ENCODE measurements at places on chromosomes 16 and 17.

GRCh38 chr16:12202486-12202885 is 226.0 kb downstream of the SNX29 start:
- DNase-seq = no peak

- no peak for DNase-seq
These were observed 564 bp upstream of the TMIGD1 start for GRCh38 chr17:30334421-30334820.

DNA sequence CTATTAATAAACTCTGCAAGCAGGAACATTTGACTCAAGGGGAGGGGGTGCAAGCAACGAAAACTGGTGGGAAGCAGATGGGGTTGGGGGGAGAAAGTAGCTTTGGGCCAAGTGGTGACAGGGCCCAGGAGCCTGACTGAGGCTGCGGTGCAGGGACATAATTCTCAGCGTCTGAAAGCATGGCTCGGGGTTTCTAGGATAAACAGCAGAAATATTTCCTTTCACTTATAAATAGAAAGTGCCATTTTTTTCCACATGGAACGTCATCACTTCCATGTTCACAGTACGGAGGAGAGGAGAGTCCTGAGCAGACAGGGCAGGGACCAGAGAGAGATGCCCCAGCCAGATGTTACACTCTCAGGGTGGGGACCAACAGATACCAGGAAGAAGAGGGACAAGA is 197.1 kb downstream of the ZFHX3 start:
- no peak for DNase-seq

- DNase-seq = no peak
These were observed 320.5 kb upstream of the TNRC6C start for GRCh38 chr17:77637818-77638575.

DNA sequence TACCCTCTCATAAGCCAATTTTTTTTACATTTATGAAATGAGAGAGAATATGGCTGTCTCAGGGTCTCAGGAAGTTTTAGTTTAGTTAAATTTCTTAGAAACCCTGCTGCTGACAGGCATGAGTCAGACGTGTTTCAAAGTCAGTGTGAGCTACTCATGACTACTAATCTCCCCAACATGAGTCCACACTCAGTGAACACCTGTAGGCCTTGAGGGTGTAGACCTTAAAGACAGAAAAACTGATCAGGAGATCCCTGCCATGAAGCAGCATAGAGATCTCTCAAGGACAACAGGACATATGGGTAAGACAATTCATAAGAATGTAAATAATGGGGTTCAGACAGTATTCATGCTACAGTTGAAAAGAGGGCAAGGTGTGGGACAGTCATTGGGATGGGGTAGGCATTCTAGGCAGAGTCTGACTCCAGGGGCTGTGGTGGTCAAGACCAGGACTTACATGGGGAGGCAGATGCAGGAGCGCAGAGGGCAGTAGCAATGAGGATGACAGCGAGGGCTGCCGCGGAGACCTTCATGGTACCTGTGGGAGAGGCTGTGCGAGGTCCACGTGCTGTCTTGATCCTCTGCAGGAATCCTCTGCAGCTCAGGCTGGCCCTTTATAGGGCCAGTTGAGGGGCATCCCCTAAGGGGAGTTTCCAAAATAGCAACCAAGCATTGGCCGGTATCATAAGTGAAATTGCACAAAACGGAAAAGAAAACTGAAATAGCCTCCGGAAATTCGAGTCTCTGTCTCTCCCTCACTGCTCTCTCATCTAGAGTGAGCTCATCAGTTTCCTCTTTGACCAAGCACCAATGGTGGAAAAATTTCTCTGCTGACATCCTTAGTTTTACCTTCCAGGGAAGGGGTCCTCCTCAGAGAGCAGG is at the start of gene CCL5:
CCL5 (minus strand) TSS at position 588 of the 882 bp plus-strand sequence.
- DNase-seq = no peak

GRCh38 chr16:70258946-70259345 is 7.2 kb upstream of the EXOSC6 start:
- DNase-seq = no peak

GRCh38 chr16:88561485-88562359 is 8.5 kb upstream of the ZC3H18 start:
- peak; percentile 44 for DNase-seq

DNA sequence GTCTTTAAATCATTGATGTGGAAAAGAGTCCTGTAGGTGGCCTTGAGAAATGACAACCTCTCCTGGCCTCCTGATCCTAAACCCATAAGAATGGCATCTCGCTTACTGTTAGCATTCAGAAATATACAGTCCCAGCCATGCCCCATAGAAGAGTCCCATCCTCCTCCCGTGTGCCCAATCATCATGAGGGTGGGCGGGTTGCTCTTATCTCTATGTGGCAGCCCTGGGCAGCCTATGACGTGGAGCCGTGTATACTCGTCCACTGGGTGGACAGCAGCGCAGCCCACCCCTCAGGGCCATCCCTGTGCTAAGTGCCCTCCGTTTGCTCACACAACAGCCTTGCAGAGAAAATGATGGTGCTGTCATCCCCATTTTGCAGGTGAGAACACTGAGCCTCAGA is 105.3 kb downstream of the AMFR start:
- no peak for DNase-seq

GRCh38 chr17:8162233-8162996 is at the start of gene VAMP2:
TSS of gene VAMP2 (minus strand) at chr17:8162948. CDS start at chr17:8162879, 69 bp downstream.
- DNase-seq = peak; percentile 89

DNA sequence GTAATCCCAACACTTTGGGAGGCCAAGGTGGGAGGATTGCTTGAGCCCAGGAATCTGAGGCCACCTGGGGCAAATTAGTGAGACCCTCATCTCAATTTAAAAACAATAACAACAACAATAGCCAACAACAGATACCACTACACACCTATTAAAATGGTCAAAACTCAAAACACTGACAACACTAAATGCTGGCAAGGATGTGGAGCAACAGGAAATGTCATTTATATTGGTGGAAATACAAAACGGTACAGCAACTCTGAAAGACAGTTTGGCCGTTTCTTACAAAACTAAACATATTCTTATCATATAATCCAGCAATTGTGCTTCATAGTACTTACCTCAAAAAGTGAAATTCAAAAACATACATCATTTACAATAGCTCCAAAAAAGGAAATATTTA is 57.7 kb downstream of the DNAH3 start:
- no peak for DNase-seq

GRCh38 chr17:74865504-74866197 is 6.0 kb upstream of the GRIN2C start:
- no peak for DNase-seq

DNA sequence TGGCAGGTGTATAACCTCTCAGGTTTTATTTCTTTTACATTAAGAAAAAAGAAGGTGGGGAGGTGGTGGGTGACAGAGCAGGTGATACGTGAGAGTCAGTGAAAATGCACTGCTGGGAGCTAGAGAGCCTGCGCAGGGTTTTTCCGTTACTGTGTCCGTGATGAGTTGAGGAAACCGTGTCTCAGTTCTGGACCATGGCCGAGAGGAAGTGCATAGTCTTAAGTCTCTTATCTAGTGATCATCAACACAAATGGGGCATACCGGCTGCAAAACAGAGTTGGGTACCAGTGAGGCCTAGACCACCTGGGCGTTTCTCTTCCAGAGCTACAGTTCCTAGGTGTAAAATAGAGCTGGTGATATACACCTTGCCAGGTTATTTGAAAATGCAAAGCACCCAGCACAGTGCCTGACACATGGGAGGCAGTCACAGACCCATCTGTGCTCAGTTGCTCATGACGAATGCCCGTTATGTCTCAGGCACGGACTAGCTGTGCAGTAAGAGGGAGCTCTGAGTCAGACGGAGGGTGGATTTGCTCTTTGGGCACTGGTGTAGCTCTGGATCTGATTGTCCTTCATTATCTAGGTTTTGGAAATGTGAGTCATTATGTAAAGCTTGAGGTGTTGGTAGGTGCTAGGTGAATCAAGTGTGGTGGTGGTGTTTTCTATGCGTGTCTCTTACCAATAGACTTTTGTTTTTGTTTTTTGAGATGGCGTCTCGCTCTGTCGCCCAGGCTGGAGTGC is 60.9 kb downstream of the RPTOR start:
- no peak for DNase-seq

DNA sequence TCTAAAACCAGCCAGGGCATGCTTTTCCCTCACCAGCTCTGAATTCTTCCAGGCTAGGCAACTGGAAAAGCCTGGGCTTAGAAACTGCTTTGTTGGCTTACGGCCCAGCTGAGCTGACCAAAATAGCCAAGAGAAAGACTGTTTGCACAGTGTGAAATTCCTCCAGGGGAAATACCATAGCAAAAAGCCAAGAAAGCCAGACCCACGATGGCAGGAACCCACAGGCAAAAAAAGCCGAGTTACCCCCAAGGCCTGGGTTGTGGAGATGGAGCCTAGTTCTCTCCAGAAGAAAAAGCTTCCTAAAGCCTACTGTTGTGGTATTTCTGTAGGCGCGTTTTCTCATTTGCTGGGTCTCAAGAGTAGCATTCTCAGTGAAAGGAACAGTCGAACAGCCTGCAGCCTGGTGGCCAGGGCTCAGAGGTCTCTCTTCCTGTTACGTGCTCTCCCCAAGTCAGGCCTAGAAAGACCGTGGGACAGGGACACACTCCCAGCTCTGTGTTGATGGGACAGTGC is 9.2 kb downstream of the SP2 start:
- peak; percentile 82 for DNase-seq

- no peak for DNase-seq
These were observed 77.0 kb upstream of the MTMR4 start for GRCh38 chr17:58591455-58591854.

GRCh38 chr16:4323845-4324488 is 8.1 kb downstream of the GLIS2 start:
- peak; percentile 75 for DNase-seq

DNA sequence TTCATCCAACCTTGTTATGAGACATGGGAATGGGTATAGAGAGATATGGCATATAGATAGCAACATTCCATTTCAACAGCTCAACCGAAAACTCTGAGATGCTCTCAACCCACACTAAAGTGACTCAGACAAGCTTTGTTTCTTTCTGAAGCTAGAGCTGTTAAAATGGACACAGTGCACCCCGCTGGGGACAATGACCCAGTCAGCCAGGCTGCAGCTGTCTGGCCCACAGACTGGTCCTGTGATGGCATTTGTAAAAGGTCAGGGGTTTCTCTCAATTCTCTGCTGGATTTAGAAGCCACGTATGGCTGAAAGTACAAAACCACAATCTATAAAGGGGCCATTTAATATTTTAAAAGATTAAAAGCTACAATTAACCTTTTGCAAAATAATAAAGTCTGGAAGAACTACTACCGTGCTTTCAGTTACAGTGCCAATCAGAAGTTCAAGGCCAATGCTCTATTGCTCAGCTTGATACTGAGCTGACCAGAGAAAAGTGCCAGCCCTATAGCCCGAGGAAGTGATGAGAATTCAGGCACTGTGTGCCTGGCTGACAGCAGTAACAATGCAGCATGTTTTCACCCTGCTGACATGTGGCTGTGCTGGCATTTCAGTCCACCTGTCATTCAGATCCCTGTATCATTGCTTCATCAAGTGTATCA is 60.2 kb downstream of the TEX2 start:
- no peak for DNase-seq

GRCh38 chr16:88588754-88589153 is 18.6 kb downstream of the ZC3H18 start:
- DNase-seq = no peak

- DNase-seq = no peak
These were observed 65.0 kb upstream of the CACNG5 start for GRCh38 chr17:66769911-66770310.

DNA sequence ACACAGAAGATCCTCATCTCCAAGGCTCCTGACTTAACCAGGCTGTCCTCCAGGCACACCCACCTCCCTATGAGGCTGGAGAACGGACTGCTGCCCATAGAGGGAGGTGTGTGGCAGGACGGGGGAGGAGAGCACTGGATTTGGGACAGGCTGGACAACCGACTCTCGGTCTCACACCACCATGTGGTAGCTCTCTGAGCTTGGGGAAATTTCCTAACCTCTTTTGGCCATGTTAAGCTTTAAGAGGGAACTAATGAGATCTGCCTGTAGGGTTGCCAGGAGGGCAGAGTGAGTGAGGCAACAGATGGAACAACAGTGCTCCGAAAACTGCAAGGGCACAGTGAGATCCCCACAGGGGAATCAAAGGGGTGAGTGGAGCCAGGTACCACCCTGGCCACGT is 32.7 kb downstream of the RHBDL3 start:
- no peak for DNase-seq

DNA sequence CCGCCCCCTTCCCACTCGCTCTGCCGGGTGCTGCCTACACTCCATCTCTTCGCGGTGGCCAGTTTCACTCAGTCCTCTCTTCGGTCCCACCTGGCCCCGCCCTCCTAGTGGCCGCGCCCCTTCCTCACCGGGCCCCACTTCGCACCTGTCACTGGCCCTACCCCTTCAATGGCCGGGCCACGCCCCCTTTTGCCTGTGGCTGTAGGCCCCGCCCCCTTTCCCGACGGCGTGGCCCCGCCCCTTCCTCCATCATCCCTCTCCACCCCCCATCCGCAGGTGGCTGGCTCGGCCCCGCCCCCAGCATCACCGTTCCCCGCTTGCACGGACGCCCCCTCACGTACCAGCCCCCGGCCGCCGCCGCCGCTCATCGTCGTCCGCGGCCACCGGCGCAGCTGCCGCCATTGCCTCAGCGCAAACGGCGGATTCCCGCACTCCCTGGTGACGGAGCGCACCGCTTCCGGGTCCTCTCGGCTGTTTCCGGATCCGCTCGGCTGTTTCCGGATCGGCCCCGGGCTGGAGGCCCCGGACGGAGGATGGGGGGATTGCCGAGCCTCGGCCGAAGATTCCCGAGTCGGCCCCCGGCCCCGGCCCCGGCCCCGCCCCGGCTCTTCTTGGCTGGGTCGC is at the start of gene RABEP2:
RABEP2 (minus strand) TSS at position 477 of the 624 bp plus-strand sequence; CDS start at position 402, 75 bp downstream.
- peak; percentile 93 for DNase-seq

GRCh38 chr16:29644338-29644857 is 18.6 kb upstream of the SPN start:
- no peak for DNase-seq

DNA sequence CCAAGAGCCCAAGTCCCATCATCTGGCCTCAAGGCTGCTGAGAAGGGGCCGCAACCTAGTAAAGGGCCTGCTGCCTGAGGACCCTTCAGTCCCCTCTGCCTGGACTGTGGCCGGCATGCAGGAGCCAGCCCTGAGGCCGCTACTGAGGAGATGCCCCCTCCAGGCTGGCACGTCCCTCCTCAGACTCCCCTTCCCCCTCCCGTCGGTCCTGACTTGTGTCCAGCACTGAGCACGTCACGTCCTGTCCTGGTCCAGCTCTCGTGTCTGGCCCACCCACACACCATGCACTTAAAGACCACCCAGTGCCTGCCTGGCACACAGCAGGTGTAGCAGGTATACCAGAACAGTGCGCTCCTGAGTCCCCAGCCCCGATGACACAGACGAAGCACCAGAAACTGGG is 9.6 kb downstream of the MTHFSD start:
- no peak for DNase-seq

DNA sequence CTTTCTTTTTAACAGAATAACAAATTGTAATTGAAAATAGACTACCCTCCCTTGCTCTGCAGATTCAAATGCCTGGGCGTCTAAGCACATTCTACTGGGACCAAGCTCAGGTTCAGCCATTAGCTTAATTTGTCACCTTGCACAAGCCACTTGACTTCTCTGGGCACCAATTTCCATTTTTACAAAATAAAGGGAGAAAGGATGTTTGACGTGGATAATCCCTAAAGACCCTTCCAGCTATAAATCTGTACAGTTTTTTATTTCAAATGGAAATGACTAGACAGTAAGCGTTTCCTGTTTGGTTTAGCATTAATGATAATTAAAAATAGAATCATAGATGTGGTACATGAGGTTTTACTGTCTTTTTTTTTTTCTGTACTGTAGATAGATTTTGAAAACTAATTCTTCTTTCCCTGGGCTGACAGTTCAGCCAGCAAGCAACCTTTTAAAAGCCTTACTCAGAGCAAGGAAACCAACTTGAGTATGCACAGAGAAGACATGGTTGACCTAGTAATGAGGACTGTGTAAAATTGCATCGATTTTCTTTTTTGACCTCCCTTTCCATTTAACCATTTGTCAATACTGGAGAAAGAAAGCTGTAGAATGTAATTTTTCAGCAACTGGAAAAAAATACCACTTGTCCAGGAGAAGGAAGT is 1329.5 kb upstream of the CDH8 start:
- no peak for DNase-seq
